Vagina (tissue), 2 donors: ENCODE measurements at places on chromosomes 5 and 9. TPM values are rescaled to one million over a fixed set of nuclear protein-coding genes. Genes with fewer than 3 reads are reported as not detected.

DNA sequence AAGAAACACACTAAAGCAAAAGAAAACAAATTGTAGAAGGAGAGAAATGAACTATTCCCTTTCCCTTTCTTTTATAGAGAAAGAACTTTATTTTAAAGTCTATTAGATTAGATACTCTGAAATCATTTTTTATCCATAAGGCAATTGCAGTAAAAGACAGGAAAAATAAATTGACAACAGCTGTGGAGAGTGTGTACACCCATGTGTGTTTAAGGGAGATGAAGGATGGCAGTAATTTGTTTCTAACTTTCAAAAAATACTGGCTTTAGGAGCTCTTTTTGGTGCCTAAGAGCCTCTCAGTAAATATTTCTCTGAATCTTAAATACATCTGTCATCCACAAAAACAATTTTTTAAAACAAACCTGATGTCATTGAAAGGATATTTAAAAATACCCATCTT, 18.3 kb upstream of the ARL14EPL start:
- no peak for DNase-seq

DNA sequence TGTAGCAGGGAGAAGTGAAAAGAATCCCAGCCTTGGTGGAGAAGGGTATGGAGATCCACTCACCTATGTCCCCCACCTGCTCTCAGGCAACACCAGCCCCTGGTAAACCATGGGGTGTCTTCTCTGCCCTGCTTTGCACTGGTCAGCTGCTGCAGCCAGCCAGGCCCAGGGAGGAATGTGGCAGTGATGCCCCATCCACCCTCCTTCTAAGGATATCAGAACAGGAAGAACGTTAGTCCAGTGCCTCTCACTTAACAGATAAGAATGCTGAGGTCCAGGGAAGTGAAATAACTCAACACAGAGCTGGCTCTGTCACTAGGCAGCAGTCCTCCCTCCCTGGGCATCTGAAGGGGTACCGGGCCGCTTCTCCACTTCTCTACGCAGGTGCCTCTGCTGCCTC, 9.7 kb upstream of the PPIC start:
- DNase-seq: no peak

GRCh38 chr5:140347360-140347759, 957 bp upstream of the HBEGF start:
- DNase-seq: no peak

SLC36A2 gene
- total RNA-seq: not detected

DNA sequence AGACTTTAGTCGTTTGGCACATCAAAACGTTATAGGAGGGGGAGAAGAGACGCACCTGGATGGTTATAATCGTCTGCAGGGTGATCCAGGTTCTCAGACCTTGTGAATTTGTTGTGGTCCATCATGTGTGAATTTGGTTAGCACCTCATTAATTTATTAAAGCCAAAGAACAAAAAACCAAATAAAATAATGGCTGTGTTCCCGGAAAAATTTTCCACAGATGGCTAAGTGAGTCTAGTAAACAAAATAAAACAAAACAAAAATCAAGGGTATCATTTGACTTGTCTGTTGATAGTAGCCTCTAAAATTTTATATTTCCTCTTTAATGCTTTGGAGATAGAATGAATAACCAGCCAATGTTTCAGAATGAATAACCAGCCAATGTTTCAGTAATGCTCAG, 119.7 kb downstream of the ACTBL2 start:
- no peak for DNase-seq

DNA sequence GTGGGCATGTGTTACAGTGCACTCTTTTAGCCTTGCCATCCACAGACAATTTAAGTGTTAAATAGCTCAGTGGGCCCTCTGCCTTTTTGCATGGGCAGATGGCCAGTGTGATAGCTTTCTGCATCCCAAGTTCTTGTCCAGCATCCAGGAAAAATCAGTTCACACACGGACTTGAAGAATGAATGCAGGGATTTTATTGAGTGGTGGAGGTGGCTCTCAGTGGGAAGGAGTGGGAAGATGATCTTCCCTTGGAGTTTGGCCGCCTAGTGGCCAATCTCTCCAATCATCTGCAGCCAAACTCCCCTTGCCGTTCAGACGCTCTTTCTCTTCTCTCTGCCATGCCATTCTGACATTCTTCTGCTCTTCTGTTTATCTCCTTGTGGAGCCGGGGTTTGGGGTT, 322.4 kb upstream of the GRAMD2B start:
- DNase-seq: no peak

DNA sequence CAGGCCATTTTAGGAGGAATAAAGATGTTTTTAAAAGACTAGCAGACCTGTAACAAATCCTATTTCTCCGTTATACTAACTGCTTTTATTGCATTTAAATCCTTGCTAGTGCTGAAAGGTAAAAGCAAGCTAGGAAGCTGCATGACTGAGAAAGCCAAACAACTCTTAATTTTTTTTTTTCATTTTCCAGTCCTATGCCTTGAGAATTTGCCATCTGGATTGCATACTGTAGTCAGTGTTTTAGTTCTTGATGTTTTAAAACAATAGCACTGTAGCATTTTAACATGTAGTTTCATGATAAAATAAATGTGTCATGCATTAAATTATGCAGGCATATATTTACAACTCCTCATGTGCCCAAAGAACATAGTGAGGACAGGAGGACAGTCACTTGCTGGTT, 108.4 kb upstream of the FGF10 start:
- DNase-seq: no peak

ALDH7A1 gene
- total RNA-seq: 63.6 TPM

PPP2R2B gene
- total RNA-seq: 6.6 TPM

- no peak for DNase-seq
Measured at GRCh38 chr5:44387921-44388320, 1.3 kb downstream of the FGF10 start.
